ENCODE measurements at places on chromosomes 12 and 14.

GRCh38 chr12:25708661-25709060, 155.6 kb upstream of the LMNTD1 start:
- no peak for DNase-seq

DNA sequence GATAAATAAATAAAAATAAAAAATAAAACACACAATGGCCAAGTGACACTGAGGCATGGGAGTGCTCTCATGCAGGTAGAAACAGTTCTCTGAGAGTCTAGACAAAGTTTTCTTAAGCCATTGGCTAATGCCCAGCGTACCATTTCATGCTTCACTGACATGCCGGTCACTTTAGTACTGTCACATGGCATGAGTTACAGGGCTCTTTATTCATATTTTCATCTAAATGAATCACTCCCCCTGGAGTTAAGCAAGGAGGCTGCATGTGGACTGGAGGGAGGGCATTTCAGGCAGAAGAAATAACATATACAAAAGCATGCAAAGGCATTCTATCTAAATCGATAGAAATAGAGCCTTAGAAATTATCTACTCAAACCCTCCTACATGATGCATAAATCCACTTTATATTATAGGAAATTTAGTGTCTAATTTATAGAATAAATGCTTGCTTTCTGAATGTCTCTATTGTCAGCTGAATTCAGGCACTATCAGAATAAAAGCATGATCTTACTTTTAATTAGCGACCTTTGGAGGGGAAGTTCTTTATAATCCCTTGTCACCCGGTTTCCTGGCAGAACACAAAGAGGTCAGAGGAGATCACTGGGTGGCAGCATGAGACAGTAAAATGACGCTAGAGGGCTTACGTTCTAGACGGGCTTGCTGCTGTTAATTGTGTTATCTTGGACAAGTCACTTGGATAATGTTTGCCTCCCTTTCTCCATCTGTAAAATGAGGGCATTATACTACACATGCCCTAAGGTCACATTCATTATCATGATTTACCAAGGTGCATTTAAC, 17.5 kb downstream of the DYRK4 start:
- peak; percentile 9 for DNase-seq

GRCh38 chr12:38389614-38390013, 73.0 kb downstream of the ALG10B start:
- no peak for DNase-seq

- no peak for DNase-seq
These were observed 141.8 kb downstream of the ZFP36L1 start for GRCh38 chr14:68651075-68651474.

DNA sequence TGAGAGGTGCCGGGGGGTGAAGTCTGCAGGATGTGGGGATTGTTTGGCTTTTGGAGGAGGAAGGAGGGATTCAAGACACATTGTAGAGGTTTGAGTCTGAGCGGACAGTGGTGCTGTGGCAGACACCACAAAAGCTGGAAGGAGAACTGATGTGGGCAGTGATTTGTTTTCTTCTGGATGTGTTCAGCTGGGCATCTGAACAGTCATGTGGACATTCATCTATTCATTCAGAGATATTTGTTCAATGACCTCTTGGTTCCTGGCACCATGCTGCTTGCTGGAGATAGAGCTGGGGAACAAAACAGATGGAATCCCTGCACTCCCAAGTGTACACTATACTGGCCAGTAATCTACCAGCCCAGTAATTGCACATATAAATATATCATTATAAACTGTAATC, 64.0 kb downstream of the PTPN11 start:
- DNase-seq: no peak

DNA sequence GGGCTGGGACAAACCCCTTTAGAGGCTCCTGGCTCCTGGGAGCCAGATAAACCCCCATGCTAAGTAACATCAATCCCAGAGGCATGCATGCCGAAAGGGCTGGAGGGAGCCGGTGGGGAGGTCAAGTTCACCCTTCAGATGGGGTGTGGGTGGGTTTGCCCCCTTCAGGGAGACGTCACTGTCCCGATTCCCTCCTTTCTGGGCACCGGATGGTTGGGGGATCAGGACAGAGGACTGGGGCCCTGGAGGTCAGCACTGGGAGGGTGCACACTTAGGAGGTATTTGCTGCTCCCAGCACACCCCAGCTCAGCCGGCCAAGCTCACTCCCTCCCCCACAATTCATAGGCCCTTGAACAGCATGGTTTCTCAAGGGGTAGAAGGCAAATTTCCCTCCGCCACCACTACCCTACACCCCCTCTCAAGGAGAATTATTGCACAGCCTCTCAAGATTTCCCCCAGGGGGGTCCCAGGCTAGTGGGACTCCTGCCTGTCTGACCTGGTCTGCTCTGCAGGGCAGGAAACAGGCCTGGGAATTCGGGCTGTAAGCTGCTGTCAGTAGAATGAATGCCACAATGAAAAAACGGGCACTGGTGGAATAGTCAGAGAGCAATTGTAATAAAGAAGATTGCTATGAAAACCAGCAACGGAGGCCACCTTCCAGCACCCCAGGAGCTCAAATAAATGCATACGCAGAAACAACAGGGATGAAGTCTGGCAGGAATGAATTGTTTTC, 63.5 kb downstream of the GALNT16 start:
- no peak for DNase-seq

DNA sequence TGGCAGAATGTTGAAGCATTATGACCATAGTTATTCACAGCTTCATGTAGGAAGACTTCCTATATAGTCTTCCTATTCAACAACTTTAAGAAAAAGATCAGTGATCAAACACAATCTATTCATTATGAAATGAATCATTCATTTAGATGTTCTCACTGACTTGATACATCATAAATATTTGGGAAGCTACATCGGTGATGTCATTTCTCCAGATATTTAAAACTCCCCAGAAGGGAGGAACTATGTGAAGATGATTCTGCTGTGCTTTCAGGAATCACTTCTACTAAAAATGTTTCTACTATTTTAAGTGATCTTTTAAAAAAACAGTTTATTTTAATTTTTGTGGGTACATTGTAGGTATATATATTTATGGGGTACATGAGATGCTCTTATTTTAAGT, 316.4 kb downstream of the BCAT1 start:
- no peak for DNase-seq

All from NCI-H1417 (cell line).